ENCODE measurements at places on chromosomes 5 and 9.

- DNase-seq, result no peak
These were observed 256.8 kb upstream of the IRX4 start for GRCh38 chr5:2139478-2139877.

GRCh38 chr5:95985249-95985648 lies 23.6 kb upstream of the ELL2 start:
- no peak for DNase-seq

- DNase-seq, result no peak
These were observed 15.9 kb upstream of the IFNA14 start for GRCh38 chr9:21255538-21256212.

DNA sequence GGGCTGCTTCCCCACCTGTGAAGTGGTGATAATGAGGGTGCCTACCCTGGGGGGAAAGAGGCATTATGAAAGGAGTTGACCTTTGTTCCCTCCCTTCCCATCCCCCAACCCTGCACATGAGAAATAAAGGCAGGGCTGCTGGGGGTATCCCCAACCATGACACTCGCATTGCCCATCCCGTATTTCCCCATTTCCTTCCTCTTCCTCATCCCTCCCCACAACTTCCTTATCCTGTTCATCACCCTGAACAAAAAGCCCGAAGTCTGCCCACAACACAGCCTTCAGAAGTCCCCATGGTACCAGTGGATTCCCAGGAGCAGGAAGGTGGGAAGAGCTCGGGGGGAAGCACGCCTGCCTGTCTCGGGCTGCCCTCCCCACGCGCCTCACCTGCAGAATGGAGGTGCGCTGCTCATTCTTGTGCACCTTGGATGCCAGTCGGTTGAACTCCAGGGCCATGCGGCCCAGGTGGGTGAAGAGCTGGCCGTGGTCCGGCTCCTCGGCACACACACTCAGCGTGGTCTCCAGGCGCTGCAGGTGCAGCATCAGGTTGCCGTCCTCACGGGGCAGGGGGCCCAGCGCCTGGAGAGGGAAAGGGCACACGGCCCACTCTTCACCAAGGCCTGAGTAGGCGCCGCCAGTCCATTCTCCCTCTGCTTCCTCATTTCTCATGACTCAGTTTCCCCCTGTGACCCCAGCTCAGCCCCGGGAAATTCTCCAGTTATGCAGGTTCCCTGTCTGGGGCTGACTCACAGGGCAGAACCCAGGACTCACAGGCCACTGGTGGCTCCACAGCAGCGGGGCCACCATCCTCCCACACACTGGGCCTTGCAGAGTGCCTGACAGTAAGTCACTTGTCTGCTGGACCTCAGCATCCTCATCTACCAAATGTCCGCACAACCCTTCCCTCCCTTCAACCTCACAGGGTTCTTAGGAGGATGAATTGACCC lies 24.2 kb downstream of the TNIP1 start:
- no peak for DNase-seq

- DNase-seq, result no peak
These were observed 161.4 kb downstream of the FANCC start for GRCh38 chr9:95156074-95156473.

DNA sequence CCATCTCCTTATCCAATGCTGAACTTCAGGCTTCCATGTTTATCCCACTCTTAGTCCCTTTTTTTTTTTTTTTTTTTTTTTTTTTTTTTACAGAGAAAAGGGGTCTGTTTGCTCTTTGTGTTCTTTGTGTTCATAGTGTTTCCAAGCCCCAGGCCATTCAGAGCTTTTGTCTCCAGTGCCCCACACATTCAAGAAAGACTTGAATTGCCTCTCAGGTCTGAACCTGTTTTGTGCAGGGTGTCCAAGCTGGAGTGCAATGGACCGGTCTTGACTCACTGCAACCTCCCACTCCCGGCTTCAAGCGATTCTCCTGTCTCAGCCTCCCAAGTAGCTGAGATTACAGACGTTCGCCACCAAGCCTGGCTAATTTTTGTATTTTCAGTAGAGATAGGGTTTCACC lies 191.2 kb downstream of the PALM2AKAP2 start:
- no peak for DNase-seq

DNA sequence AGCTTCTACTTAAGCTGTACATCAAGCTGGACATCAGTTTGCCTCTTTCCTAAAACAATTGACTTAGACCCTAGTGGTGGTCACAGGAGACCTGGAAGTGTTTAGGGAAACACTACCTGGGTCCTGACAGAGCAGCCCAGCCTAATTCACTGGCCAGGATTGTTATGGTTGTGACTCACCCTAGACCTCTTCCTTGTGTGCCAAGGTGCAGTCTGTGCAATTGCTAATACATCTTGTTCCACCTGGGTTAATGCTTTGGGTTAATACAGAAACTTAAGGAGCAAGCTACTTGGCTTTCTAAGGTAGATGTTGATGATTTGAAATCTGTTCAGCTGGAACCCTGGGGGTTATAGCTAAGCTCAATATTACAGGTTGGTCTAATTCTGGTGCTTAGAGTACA lies 48.7 kb upstream of the SLC46A2 start:
- DNase-seq, result no peak
